Mesendoderm (in vitro differentiated cells): ENCODE measurements at places on chromosomes 2 and 18.

DNA sequence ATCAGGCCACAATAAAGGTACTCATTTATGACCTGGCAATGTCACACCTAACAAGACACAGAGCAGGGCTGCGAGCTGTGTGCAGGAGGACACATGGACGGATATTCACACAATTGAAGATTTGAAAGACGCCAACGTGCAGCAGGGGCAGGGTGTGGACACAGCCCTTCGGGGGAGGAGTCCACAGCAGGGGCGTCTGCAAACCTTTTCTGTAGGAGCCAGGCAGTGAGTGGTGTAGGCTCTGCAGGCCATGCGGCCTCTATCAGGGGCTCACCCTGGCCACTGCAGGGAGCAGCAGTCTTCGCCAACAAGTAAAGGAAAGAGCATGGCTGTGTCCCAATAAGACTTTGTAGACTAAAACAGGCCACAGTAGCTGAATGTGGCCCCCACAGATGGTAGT lies 125.7 kb upstream of the SNTG2 start:
- DNase-seq: peak; percentile 6

DNA sequence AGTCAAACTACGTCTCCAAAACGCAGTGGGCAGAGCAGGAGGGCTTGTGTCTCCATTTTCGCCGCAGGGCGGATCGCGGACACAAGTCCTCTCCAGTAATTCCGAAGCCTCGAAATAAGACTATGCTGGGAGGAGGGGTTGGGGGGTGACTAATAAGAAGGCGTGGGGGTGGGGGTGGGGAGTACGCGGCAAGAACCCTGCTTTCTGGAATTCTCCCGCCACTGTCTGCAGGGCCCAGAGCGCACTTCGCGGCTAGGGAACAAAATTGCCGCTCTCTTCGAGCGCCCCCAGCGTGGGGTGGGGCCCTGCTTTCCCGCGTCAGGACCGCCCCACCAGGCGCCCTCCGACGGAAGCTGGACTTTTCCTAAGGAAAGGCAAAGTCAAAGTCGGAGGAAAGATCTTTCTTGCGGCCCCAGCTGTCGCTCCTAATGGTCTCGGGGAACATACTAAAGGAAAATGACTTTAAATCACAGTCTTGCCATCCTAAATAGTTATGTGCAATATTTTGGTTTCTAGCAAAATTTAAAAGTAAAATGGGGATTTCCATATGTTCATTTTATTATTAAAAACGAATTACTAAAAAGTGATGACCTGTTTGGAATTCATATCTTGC lies 11.9 kb downstream of the NR4A2 start:
- peak; percentile 85 for DNase-seq

GRCh38 chr2:170782673-170783072 lies 12.5 kb downstream of the ERICH2 start:
- DNase-seq: no peak

- no peak for DNase-seq
These were observed 21.2 kb upstream of the ATOH8 start for GRCh38 chr2:85732467-85733120.

GRCh38 chr2:39532933-39533332 lies 95.8 kb upstream of the MAP4K3 start:
- no peak for DNase-seq

GRCh38 chr18:5529471-5529870 lies 14.3 kb downstream of the EPB41L3 start:
- DNase-seq: no peak
